ENCODE measurements at places on chromosomes 16 and 17.

DNA sequence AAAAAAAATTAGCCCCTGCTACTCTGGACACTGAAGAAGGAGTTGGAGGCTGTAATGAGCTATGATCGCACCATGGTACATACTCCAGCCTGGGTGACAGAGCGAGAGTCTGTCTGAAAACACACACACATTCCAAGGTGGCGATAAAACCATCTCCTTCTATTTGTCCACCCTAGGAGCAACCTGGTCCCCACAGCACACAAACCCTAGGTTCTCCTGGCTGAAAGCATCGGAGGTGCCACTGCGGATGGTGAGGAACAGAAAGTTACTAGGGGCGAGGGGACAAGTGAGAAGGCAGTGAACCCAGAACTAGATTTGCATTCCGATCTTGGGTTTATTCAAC is 1.4 kb upstream of the ECI1 start:
- DNase-seq, result no peak

DNA sequence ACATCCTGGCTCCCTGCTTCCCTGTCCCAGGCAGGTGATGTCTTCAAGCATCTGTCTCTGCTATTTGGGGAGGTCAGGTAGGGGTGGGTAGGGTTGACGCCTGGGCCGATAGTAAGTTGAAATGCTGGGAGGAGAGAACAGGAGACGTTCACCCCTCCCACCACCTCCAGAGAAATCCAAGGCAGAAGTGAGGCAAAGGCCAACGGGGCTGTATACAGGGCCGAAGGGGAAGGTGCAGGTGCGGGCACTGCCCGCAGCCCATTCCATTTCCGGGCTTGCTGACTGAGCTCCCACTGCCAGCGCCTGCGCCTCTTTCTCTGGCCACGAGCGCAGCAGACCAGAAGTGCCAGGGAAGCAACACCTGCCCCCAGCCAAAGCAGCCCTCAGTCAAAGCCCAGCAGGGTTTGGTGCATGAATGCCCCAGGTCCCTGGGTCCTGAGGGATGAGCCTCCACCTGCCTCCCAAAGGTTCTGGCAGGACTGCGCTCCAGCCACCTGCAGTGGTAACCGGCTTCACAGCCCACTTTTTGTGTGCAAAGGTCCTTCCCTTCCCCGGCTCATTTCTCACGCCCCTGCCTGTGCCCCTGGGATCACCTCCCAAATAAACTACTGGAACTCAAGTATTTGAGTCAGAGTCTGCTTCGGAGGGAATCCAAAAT is 127.6 kb upstream of the TNRC6C start:
- no peak for DNase-seq

DNA sequence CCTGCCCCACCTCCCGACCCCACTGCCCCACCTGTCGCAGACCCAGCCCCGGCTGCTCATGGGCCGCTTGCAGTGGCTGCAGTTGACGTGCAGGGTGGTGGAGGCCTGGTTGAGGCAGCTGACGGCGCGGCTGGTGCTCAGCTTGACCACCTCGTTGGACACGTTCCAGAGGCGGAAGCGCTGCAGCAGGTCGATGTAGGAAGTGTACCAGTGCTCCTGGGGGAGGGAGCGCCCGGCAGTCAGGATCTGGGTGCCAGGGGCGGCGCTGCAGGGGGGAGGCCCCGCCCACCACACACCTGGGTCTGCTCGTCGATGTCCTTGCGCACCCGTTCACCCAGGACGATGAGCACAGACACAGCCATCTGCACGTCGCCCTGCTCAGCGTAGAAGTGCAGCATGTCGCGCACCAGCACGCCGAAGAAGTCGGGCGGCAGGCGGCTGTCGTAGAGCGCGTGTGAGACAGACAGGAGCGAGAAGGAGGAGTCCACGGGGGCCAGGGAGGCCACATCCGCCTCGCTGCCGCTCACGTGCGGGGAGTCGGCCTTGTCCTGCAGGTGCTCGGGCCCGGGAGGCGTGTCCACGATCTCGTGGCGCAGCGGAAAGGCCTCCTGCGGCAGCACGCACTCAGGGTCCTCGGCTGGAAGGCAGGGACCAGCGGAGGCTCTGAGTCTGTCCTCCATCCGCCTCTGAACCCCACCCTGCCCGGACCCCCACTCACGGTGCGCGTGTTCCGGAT is 995 bp upstream of the JMJD8 start:
- DNase-seq, result no peak

- no peak for DNase-seq
Observed at GRCh38 chr16:77784441-77785372, 3.7 kb upstream of the VAT1L start.

DNA sequence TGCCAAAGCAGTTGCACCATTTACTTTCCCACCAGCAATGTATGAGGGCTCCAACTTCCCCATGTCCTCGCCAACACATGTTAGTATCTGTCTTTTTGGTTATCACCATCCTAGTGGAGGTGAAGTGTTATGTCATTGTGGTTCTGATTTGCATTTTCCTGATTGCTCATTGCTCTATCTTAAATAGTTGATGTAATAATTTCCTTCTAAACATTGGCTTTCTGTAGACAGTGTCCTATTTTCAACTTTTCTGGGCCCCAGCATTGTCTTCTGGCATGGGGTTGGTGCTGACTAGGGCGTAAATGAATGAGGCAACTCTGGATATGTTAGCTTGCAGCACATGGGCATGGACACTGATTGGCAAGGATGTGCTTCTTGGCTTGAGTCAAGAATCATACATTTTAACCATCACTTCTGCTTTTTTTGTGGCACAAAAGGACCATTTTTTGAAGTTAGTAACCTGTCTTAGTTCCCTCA is 25.1 kb downstream of the PLCG2 start:
- no peak for DNase-seq

DNA sequence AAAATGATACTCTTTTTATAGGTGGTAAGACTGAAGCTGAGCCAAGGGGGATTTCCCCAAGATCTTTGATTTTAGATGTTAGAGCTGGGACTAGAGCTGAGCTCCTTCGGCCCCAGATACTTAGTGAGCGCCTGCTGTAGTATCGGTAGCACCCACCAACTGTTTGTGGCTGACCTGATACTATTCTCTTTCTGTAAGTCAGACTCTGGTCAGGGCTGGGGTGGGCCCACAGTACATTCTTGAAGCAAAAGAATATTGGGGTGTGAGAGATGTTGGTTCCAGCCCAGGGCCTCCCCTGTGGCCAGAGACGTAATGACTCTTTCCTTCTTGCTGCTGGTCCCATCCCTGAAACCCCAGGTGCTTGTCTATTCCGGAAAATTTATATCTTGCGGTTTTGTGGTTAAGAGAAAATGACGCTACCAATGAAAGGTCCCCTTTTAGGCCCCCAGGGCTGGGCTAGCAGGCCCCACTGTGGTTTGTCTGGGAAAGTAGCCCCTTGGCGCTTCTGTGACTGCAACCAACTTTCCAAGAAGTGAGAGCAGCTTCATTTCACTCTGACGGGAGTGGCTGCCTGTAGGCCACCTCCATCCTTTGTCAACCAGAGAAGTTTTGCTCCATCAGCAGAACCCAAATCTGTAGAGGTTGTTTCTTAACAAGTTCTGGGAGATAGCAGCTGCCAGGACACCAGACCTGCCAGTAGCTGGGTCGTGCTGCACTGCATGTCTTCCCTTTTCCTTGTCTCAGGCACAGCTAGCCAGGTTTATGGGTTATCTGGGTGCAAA is 86.4 kb upstream of the LGALS9 start:
- no peak for DNase-seq

DNA sequence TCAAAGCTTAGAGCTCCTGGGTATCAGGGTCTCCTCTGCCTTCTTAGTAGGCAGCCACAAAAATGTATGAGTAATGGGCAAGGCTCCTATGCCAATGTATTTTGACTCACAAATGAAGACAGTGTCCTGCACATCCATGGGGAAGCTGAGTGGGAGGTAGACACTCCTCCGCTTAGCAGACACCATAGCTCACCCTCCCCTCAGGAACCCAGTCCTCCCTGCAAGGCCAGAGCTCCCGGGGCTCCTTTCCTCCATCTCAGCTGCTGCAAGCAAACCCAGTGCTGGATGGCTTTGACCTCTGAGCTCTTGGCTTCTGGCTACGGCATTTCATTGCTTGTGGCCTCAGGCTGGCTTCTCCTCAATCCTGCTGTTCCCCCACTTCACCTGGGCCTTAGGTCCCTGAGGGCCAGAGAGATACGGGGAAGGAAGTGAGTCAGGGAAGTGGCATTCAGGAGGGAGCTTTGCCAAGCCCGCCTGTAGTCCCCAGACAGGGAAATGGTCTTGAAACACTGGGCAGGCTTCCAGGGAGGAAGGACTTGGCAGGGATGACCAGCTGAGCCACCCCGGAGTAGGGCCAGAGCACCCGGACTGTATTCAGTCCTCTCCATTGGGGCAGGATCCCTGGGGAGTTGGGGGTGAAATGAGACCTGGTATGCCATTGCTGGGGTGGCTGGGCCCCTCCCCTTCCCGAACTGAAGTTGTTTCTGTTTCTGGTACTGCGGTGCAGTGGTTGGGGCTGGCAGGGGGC is 4.5 kb downstream of the ABCC3 start:
- DNase-seq, result peak; percentile 93

GRCh38 chr17:29073045-29073444 is 30.1 kb downstream of the PIPOX start:
- DNase-seq, result no peak

Data from thoracic aorta (tissue), 2 donors.